ENCODE measurements at places on chromosomes 7 and 10.

GRCh38 chr10:36765782-36766414 lies 359.5 kb upstream of the ANKRD30A start:
- no peak for DNase-seq

- no peak for DNase-seq
These were observed 270.1 kb downstream of the AGMO start for GRCh38 chr7:15291699-15292098.

DNA sequence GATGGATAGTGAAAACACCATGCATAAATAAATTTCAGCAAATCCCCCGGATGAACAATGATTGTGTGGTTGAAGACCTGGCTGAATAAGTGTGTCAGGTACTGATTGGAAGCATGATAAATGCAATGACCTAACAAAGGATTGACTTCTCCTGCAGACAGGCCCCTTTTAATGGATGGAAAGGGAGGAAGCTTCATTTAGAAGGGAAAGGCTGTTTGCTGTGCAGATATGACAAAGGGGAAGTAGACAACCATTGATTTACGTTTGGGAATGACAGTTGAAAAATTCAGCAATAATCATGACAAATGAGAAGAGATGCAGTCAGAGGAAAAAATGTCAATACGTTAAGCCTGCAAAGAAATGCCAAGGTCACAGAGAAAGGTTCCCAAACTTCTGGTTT lies 503.8 kb downstream of the LRMDA start:
- peak; percentile 29 for DNase-seq

DNA sequence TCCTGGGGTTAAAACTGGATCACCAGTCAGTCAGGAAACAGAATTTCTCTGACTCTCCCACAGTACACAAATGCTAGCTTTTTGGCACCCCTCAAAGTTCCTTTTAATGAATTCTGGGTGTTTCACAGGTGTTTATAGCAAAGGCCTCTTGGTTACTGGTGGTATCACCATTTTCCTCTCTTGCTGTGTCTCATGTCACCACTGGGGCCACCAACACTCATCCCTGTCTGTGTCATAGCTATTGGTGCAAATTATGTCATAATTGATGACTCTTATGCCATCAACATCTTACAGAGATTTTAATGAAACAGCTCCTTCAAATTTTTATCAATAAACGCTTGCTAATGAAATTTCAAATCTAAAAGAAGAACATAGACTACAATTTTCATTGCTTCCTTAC lies 27.7 kb upstream of the OSBPL3 start:
- DNase-seq, result no peak

- DNase-seq, result no peak
These were observed 4.8 kb downstream of the INHBA start for GRCh38 chr7:41698114-41698513.

DNA sequence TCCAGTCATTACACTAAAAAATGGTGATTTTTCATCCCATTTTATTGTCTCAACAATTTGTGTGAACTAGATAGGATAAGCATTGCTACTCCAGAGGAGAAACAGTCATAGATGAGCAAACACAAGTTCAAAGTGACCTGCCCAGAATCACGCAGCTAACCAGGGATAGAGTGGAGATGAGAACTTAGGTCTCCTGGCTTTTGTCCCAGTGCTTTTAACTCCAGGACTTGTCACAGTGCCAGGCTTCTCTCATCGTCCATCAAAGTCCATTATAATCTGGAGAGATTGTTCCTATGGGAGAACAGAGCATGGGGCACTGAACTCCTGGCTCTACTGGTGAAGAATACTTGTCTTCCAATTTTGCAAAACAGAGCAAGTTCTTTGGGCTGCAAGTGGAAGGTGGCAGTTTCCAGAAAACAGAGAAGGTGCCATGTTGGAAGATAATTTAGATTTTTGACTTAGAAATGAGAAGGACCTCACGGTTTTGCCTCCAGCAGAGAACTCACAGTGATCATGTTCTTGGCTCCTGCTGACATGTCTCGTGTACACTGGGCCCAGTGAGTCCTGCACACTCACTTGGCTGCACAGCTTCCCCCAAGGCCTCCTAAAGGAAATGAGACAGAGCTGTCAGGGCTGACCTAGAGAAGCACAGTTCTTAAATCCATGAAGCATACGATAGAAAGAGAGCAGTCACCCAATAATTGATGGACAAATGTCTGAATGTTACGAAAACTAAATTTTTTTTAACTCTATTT lies 322.9 kb upstream of the NRP1 start:
- DNase-seq, result no peak

GRCh38 chr10:87887548-87888289 lies 24.3 kb downstream of the PTEN start:
- no peak for DNase-seq

GRCh38 chr7:149216402-149216801 lies 21.1 kb downstream of the ZNF282 start:
- no peak for DNase-seq

GRCh38 chr7:27435461-27435860 lies 192.9 kb downstream of the EVX1 start:
- DNase-seq, result no peak

DNA sequence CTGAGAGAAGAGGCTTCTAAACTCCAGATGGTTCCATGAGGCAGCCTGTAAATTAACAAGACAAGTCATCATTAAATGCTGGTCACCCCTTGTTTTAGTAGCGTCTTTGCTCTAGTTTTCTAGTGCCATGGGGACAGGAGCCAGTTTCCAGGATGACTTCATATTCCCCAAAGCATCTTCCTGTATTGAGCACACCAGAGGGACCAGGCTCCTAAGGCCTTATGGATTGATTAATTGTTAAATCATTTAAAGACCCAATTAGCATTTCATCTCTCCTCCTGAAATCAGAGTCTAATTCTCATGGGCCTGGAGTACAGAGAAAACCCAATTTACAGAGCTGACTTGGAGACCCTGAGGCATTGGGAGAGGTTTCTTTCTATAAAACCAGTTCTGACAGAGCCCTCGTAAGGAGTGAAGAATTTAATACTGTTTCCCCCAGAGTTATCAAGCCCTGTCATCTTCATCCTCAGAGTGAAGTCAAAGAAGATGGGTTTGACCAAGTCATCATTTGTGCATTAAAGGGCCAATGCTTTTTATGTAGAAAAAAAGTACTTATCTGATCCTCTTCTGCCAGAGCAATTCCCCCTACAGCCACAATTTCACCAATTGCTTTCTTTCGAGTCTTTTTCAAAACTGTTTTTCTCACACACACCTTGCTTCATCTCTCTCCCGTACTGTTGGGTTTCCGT lies 678.7 kb downstream of the SDK1 start:
- no peak for DNase-seq

DNA sequence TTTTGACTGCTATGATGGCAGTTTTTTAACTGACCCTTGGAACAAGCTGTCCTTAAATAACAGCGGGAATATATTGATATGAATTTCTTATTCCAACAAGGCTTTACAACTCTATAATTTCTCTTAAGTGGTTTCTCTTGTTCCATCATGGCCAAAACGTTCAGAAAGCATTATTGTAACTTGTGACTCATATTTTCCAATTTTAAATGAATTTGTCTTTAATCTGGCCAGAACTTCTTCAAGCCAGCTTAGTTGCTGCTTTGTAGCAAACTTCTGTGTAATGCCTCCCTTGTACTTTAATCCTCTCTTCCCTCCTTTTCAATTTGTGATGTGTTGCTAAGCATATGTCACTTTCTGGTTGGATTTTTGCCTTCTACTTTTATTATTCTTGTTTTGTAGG lies 271.9 kb downstream of the KIF20B start:
- no peak for DNase-seq

DNA sequence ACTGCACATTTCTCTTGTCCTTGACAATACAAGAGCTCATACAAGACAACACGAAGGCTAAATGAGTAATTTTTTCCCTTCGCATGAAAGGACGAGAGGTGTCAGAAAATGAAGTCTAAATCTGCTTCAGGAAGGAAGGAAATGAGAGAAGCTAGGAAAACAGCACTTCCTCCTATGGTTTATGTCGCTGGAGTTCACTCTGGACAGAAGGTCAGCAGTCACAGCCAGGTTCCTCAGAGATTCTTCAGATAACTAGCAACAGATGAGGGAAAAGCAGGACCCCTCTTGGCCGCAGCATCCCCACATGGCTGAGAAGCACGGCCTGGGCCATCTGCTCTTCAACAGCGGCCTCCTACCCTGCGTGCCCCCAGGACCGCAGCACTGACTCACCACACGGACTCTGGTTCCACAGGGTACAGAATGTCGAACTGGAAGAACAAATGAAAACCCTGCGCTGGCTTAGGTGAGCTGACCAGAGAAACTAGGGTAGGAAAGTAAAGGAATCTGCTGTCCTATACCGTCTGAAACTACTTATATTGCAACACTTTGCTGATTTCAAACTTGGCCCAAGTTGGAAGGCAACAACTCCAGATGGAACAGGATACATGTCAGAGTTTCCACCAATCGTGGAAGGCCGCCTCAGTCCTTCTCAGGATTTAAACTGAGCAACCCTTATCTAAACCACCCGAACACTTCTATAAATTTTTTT lies 26.3 kb downstream of the DNMBP start:
- DNase-seq, result no peak

GRCh38 chr10:75011221-75011620 lies 100.2 kb upstream of the SAMD8 start:
- no peak for DNase-seq

DNA sequence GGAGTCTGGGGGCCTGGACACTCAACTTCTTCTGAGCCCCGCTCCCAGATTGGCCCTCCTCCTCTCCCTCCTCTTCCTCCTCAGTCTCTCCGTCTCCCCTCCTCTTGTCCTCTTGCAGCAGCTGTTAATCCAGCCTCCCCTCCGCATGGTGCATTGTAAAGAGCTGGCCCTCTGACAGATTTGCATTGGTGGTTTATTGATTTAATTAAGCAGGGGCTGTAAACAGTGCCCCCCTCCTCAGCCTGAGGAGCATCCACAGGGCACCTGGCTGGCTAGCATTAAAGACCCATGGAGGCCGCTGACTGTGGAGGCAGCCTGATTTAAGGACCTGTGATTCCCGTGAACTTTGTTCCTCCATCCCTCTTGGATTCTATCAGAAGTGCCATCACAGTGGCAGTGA lies 28.9 kb upstream of the PCBD1 start:
- peak; percentile 25 for DNase-seq

DNA sequence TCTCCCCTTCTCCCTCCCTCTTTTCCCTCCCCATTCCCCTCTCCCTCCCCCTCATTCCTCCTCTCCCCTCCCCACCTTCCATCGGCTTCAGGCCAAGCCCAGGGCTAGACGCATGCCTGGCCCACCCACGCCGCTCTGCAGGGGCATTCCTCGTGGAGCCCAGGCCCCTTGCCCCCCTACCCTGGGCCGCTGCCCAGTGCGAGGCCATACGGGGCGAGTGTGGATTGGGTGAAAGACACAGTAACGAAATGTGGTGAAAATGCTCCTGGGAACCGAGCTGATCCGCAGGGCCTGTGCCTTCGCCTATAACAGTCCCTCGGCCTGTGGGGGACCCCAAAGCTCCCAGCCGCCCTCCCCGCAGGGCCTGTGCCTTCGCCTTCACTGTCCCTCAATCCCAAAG lies 28.3 kb downstream of the ADGRA1 start:
- no peak for DNase-seq

DNA sequence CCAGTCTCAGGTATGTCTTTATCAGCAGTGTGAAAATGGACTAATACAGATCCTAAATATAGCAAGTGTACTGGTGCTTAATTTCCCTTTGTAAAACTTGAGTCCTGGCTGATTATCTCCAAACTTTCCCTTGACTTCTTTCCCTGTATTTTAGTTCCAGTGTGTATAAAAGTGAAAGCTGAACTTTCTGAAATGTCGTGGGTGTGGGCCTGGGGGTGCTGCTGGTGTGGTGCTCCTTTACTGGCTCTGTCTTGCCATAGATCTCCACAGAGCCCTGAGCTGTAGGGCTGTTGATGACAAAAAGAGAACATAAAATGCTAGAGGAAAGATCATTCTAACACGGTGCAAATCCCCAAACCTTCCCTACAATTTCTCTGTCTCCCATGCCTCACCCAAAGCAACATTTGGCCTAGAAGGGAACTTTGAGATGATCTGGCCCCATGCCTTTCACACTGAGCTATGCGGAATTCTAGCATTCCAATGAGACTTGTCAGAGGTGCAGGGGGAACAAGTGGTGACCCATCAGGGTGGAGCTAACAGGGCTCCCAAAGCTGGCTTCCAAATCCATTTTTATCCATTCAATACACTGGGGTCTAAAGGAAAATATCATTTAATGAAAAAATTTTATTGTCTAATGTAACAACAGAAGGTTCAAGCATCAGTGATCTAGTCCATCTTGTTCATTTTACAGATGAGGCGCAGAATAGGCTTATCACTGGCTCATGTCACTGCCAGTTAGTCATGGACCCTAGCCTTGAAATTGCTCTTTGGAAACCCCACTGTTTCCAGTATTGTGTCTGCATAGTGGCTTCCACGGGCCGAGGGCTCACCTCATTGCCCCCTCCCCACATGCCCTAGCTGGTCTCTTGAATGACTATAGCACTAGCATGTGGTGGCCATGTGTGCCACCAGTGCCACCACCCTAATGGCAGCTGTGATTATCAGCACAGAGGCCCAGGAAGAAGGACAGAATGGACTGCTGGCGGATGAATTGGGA lies 1000.9 kb downstream of the LRMDA start:
- DNase-seq, result peak; percentile 20

- no peak for DNase-seq
These were observed 12.2 kb upstream of the SAMD9L start for GRCh38 chr7:93160410-93160809.

GRCh38 chr7:123218866-123219265 lies 19.1 kb upstream of the SLC13A1 start:
- no peak for DNase-seq

DNA sequence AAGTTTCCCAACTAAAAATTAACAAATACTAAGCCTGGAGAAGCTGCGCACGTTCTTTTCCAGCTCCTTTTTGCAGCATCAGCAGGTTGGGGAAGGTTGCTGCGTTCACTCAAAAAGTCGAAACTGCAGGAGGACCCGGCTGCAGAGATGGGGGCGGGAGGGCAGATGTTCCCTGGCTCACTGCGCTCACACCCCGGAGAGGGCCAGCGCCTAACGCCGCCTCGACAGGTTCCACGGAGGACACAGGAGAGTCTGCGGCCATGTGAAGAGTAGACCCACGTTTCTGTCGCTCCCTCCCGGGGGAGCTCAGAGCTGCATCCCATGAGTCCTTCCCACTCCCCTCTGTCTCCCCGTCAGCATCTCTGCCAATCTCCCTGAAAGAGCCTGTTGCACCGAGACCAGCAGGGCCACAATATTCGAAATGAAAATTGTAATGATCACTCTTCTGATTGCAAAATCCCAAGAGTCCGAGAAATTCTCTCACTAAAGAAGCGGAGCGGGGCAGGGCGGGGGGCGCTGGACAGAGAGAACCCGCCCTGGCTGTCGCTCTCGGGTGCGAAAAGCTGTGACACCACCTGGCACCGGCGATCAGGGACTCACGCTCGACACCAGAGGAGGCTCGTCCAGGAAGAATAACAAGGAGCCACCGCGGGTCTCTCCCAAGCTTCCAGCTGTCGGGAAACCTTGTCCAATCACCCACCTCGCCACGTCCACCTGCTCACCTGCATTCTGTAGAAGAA lies 131.5 kb upstream of the PFKP start:
- DNase-seq, result no peak

DNA sequence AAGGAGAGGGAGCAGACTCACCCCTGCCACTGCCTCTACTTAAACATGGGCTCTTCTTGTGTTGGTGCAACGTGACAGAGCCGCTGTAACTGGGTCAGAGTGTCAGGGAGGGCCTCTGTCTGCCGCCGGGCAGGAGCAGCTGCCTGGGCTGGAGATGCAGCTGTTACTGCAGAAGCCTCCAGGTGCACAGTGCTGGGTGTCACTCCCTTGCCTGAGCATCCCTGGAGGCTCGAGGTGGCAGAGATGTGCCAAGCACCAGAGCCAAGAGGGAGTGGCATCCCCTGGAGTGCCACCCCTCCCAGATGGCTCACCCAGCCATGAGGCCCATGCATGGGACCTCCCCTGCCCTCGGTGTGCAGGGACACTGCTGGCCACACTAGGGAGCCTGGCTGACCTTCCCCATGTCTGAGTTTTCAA lies 145.7 kb downstream of the PRPF18 start:
- no peak for DNase-seq

All from NCI-H146 (cell line).